ENCODE measurements at places on chromosomes 2 and 18.

DNA sequence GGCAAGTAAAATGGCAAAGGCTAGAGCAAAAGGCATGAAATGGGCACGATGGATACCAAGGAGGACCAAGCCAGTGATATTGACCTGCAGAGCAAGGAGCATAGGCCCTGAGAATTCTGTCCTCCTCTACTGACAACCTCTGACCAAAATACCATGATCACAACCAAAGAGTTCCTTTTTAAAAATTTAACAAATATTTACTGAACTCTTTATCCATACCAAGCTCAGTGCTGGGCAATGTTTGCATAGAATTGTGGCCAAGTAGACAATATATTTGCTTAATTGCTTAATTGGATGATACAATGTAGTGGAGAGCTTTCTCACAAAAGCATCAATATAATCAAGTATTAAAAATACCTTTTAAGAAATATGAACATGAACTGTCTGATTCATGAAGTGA, 265.7 kb downstream of the ICOS start:
- no peak for DNase-seq

- DNase-seq: no peak
These were observed 285.3 kb upstream of the ZSWIM2 start for GRCh38 chr2:187134306-187134705.

- DNase-seq: no peak
These were observed 142.0 kb downstream of the PTGR3 start for GRCh38 chr18:75066936-75067335.

GRCh38 chr18:3458952-3459853, 9.2 kb downstream of the TGIF1 start:
- DNase-seq: no peak

GRCh38 chr2:75853436-75853835, 142.7 kb upstream of the GCFC2 start:
- DNase-seq: no peak

- DNase-seq: no peak
These were observed 364.5 kb downstream of the MTX2 start for GRCh38 chr2:176633754-176634153.

DNA sequence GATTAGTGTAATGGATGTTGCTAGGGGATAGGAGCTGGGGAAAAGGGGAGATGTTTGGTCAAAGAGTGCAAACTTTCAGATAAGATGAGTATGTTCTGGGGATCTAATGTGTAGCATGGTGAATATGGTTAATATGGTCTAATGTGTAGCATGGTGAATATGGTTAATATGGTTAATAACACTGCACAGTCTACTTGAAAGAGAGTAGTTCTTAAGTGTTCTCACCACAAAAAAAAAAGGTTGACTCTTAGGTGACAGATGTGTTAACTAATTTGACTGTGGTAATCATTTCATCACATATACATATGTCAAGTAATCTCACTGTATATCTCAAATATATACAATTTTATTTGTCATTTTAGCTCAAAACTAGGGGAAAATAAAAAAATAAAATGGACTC, 121.3 kb upstream of the CD226 start:
- DNase-seq: no peak

- no peak for DNase-seq
These were observed 50.7 kb downstream of the AFTPH start for GRCh38 chr2:64574871-64575270.
